Fibroblast of the aortic adventitia (primary cell): ENCODE measurements at places on chromosomes 2 and 18. TPM values are rescaled to one million over a fixed set of nuclear protein-coding genes. Genes with fewer than 3 reads are reported as not detected.

Gene PSMA8
- not detected in 2 replicates for total RNA-seq

Gene GALR1
- under 0.01 TPM in 1 of 2 replicates, not detected in the other for total RNA-seq

Gene NEU2
- total RNA-seq, result not detected in 2 replicates

Gene SRD5A2
- total RNA-seq, result 0.09 TPM in 1 of 2 replicates, not detected in the other

Gene RAB12
- 64.9 and 67.4 TPM in 2 replicates for total RNA-seq

Gene GPBAR1
- 0.27 TPM in 1 of 2 replicates, not detected in the other for total RNA-seq

Gene AQP12A
- not detected in 2 replicates for total RNA-seq
